Astrocyte of the hippocampus (primary cell): ENCODE measurements at places on chromosomes 12 and 14.

DNA sequence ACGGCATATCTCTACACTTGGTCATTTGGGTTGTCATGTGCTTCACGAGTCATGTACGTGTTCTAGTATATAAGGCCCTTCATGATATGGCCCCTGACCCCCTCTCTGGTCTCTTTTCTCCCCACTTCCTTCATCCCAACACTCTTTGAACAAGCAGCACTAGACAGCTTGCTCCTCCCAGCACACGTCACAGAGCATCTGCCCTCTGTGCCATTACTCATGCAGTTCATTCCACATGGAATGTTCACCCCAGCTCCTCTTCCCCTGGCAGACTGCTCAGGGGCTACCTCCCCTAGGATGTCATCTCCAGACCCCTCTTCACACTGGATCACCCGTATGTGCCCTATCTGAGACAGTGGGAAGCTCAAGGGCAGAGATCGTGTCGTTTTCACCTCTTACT, 14.1 kb upstream of the LRP1-AS start:
- no peak for DNase-seq

- DNase-seq: peak; percentile 64
Observed at GRCh38 chr12:52956987-52957386, 8.1 kb downstream of the KRT18 start.

DNA sequence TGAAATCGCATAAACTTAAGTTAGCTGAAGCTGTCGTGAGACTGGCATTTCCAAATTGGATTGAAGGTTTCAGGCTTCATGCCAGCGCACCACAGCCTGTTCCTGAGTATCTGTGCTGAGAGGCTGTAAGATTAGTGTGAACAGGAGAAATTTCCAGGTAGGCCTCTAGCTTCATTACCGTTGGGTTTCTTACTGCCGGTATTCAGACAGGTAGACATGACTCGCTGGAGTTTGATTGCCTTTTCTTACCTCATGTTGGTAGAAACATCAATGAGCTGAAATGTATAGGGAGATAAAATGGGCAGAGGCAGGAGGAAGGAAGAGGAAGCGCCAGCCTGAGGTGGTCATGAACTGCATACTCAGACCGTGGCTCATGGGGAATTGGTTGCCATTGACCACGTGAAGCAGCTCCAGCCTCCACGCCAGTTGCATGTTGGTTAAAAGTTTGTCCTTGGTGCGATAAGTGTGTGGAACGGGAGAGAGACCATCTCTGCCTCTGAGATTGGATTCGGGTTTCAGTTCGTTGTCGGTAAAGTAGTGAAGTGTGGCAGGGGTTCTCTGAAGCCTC, 42.3 kb upstream of the MMP17 start:
- peak; percentile 47 for DNase-seq

DNA sequence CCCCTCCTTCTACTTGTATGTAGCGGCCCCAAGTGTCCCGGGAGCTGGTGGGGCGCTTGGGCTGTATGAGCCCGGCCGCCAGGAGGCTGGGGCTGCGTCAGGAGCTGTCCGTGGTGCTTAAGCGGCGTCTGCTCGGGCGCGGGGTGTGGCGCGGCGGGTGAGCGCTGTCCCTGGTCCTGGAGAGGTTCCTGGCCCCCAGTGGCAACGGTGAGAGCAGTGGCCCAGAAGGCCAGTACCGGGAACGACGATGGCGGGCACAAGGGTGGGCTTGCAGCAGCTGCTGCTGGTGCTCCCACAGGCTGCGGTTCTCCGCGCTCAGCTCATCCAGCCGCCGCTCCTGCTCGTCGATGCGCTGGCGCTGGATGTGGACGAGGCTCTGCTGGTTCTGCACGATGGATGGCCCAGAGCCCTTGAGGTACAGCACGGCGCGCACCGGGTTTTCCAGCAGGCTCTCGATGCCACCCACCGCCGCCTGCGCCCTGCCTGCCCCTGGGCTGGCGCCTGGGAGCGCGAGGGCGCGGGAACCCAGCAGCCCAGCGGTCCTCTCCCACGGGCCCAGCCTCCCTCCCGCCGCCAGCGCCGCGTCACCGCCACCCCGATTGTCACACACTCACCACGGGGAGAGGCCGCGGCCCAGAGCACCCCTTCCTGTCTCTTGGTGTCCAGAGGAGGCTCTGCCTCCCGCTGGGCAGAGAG, 41.9 kb upstream of the FKBP4 start:
- peak; percentile 92 for DNase-seq

DNA sequence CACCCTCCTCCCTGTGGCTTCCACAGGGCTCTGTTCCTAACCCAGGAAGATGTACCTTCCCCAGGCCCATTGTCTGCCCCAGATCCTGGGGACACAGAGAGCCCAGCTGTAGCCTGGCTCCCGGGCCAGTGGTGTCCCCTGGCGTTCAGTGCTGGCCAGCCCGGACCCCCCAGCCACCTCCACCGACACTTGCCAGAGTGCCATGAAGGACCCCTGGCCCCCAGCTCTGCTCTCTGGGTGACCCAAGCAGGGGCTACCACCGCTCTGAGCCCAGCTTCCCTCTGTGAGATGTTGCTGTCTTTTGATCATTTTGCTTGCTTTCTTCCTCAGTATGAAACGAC, 6.2 kb downstream of the INF2 start:
- no peak for DNase-seq

GRCh38 chr12:120481022-120481767, 11.6 kb upstream of the SRSF9 start:
- no peak for DNase-seq

GRCh38 chr12:26097046-26097878, 27.6 kb downstream of the BHLHE41 start:
- peak; percentile 86 for DNase-seq

DNA sequence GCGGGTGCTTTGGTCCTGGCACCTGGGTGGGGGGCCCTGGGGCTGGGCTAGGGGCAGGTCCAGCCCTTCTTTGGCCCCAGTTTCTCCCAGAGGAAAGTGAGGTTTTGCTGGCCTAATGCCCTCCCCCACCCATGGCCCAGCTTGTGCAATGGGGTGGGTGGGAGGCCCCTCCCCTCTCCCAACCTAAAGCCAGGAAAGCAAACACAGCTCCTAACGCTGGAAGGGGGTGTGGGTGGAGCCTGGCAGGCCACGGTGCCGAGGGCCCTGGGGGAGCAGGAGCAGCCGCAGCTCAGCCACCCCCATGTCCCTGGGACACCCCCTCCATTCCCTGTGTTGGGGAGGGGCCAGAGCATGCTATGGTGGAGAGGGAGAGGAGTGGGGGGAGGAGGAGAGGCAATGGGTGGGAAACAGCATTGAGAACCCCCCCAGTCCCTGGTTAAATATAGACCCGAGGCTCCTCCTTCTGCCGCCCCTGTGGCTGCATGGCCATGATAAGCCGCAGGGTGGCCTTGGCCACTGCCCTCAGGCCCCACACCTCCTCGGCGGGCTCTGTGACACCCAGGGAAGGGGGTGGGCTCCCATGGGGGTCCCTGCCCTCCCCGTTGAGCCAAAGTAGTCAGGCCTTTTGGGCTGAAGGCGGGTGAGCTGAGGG, 4.7 kb downstream of the EXOC3L4 start:
- DNase-seq: no peak

DNA sequence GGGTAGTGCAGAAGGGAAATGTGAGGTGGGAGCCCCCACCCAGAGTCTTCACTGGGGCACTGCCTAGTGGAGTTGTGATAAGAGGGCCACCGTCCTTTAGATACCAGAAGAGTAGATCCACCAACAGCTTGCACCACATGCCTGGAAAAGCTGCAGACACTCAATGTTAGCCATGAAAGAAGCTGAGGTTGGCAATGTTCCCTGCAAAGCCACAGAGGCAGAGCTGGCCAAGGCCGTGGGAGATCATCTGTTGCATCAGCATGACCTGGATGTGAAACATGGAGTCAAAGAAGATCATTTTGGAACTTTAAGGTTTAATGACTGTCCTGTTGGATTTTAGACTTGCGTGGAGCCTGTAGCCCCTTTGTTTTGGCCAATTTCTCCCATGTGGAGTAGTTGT, 468.4 kb upstream of the FOXG1 start:
- DNase-seq: peak; percentile 26

DNA sequence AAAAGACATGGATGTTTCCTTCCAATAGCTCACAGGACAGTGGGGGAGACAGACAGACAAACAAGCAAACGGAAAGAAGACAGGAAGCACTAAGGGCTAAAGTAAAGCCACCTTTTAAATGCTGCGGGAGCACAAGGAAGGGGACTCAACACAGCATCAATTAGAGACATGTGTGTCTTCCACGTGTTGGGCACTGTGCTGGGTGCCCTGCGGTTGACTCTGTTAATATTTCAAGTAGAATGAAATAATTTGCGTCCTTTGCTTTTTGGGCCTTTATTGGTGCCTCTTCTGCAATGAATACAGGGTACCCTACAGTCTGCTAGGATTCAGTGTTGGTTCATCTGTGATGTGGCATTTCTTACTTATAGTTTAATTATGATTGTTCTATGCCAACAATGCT, 90.9 kb upstream of the CPM start:
- DNase-seq: no peak

GRCh38 chr12:67241482-67241881, 27.7 kb upstream of the CAND1 start:
- peak; percentile 9 for DNase-seq

DNA sequence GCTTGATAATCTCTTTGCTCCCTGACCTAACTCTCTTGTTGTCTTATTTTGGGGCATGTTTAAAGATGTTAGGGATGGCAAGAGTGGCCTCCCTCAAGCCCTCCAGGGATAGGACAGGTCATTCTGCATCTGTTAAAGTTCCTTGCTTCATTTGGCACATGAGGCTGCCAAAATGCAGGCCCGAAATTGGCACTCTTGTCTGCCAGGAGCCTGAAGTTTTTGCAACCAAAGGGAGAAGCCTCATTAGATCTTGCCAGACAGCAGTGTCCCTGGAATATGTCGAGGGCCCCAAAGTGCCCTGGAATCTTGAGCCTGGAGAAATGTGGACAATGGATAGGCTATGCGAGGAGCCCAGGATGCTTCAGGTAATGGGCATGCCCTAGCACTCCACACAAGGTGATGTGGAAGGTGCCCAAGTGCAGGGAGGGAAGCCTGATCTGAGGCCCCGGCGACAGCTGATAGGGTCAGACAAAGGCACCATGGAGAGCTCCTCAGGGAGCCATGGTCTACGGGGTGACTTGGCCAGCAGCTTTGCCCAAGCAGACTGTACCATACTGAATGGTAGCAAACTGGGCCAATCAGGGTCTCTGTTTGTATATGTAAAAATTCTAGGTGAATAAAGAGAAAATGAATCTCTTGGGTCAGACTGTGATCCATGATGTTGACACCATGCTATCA, 173.0 kb upstream of the WSCD2 start:
- DNase-seq: peak; percentile 2

GRCh38 chr12:91983935-91984334, 161.7 kb downstream of the BTG1 start:
- no peak for DNase-seq

DNA sequence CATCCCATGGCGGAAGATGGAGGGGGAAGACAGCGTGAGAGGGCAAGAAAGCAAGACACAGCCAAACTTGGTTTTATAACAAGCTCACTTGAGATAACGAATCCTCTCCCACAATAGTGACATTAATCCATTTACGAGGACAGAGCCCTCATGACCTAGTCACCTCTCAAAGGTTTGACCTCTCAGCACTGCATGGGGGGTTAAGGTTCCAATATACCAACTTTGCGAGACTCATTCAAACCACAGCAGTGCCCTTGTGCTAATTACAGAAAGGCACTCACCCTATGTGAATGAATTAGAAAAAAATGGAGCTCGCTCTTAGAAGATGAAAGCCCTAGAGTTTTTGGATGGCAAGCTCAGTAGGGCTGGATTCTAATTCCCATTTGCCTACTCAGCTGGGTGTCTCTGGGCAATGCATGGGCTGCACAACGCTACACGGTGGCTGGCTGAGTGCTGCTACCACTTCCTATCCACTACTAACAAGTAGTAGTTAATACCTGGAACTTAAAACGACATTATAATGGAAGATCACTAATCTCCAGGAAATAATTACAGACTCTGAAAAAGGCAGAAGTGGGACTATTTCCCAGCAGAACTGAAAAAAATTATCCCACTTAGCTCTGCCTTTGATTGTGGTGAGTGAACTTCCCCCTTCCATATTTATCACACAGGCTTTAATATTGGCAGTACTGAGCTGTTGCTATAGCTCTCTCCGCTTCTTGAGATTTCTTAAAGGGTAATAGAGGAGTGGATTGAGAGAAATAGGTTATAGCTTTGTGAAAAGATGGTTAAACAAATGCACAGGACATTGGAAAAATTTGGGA, 27.5 kb downstream of the TESPA1 start:
- no peak for DNase-seq

DNA sequence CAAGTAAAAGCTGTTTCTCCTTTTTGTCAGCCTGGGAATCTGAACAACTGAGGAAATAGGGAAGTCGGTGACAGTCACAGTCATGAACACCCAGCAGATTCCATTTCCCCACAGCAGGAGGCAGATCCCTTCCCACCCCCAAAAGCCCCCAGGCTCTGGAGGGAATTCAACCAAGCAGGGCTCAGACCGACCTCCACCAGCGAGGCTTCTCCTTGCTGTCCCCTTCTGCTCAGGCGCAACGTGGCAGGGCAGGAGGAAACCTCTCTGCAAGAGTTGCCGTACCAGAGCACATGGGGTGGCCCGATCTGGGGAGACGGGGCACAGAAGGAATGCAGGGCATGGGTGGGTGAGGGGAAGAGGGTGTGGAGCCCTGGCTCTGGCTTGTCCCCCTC, 319 bp downstream of the GALNT6 start:
- DNase-seq: peak; percentile 35

GRCh38 chr12:106681210-106681609, 93.3 kb upstream of the RIC8B start:
- DNase-seq: no peak

DNA sequence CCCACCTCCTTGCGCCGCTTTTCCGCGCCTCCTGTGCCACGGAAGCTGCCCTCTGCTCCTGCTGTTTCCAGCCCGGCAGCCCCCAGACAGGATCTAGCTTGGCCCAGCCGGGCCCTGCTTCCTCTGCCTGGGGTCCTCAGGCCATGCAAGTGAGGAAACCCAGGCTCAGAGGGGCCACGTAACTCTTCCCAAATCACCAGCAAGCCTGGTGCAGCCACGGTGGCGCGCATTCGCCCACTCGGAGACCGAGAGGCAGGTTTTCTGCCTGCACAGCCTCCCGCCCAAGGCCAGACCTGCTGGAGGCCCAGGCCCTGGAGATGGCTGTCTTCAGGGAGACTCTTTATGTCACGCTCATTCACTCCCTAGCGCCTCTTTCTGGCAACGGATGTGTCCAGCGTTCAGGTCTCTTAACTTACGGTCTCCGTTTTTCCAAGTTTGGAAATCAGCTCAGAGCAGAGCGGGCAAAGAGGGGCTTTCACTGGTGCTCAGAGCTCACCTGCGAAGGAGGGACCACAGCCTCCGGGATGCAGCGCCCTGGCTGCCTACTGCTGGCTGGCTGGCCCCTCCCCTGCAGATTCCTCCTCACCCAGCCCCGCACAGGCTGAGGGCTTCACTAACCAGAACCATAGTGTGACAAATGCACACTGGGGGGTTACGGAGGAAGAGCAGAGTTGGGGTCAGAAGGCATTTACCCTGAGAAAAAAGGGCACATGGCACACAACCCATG, 20.6 kb upstream of the CEP170B start:
- DNase-seq: peak; percentile 16
